ENCODE measurements at places on chromosomes 6 and 20.

DNA sequence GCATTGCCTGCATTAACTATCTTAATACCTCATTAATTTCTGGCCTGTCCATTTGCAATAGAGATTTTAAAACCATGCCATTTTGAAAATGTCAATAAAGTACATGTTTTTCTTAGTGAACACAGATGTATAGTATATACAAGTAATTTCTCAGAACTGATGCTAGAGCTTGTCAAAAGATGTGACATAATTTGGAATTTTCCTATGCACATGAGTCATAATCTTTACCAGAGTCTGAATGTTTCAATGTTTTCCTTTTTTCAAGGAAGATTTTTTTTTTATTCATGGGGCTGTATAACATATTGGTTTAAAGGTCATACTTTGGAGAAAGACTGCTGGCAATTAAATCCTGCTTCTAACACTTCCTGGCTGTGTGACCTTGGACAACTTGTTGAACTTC, 1347.5 kb upstream of the ADGRB3 start:
- DNase-seq, result no peak

DNA sequence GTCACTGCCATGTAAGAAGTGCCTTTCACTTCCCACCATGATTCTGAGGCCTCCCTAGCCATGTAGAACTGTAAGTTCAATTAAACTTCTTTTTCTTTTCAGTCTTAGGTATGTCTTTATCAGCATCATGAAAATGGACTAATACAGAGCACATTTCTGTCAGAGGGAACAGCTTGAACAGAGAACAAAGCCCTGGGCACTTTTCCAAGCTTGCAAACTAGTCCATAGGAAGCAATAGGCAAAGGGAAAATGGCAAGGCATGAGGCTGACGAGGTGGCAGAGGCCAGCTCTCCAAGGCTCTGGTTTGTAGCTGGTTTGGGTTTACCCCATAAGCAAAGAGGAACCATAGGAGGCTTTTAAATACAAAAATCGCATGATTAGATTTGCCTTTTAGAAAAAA, 185.1 kb upstream of the HDDC2 start:
- no peak for DNase-seq

DNA sequence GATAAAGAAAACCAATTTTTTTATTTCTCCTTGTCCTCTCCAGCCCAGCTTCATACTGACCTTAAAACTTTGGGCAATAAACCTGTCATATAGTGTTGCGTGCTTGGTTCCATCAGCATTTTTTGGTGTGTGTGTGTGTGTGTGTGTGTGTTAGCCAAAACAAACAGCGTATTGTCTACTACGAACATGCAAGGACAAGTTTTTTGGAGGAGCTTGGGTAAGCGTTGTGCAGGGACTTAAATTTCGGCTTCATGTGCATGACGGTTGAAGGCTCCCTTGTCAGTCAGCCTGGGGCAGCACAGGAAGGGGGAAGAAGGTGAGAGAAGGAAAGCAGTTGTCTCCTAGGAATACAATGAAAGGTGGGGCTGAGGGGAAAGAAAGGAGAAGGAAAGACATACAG, 62.0 kb upstream of the PAX1 start:
- no peak for DNase-seq

- DNase-seq, result no peak
These were observed 523 bp upstream of the COX7A2 start for GRCh38 chr6:75244063-75244584.

GRCh38 chr6:38218235-38218634, 398.7 kb downstream of the ZFAND3 start:
- no peak for DNase-seq

DNA sequence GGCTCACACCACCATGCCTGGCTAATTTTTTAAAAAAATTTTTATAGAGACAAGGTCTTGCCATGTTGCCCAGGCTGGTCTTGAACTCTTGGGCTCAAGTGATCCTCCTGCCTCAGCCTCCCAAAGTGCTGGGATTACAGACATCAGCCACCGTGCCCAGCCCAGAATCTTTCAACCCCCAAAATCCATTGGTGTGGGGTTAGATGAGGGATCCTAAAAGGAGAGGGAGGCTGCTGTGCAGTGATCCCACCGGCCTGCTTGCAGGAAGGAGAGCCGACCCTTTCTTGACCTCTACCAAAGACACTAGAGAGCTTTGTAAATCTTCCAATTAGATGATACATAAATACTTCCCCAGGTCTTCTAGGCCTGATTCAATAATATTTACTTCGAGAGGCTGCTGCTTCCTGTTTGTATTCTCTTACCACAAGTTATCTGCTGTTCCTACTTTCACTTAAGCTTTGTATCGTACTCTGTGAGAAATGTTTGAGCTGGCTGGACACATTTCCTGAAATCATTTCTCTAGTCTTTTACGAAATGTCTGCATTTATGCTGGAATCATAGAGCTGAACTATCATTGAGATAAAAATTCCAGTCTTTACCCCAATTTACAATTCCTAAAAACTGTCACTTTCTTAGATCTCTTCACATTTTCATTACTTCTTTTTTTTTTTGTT, 49.3 kb upstream of the IER3 start:
- peak; percentile 59 for DNase-seq

DNA sequence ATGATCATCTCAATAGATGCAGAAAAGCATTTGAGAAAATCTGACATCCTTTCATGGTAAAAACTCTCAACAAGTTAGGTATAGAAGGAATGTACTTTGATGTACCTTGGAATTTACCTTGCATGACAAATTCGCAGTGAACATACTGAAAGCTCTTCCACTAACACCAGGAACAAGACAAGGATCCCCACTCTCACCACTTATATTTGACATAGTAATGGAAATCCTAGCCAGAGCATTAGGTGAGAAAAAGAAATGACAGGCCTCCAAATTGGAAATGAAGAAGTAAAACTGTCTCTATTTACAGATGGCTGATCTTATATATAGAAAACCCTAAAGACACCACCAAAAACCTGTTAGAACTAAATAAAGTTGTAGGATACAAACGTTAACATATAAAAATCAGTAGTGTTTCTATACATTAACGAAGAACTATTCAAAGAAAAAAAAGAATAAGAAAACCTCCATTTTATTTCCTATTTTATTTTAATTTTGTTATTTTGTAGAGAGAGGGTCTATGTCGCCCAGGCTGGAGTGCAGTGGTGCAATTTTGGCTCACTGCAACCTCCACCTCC, 26.9 kb downstream of the PCNA start:
- no peak for DNase-seq

GRCh38 chr6:52718550-52718949, 44.7 kb downstream of the GSTA2 start:
- no peak for DNase-seq

GRCh38 chr6:9405369-9405768, 970.0 kb upstream of the SLC35B3 start:
- DNase-seq, result no peak

DNA sequence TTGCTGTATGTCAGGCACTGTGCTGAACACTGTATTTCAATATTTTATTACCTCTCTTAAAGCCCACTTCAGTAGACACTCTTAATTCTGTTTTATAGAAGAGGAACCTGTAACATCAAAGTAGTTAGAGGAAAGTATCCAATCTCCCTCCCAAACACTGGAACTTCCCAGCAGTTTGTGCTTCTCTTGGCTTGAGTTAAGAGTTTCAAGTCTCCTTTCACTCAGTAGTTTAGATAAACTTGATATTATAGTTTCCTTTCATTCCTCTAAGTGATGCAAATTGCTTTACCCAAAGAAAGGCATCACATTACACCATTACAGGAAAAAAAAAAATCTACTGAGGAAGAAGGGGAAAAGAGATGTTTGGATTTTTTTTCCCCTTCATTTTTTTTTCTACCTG, 164.3 kb downstream of the TSHZ2 start:
- DNase-seq, result no peak

- no peak for DNase-seq
These were observed 50.6 kb downstream of the GJA10 start for GRCh38 chr6:89944826-89945407.

GRCh38 chr6:91788501-91788900, 1201.6 kb upstream of the MAP3K7 start:
- no peak for DNase-seq

GRCh38 chr6:38022688-38023087, 203.2 kb downstream of the ZFAND3 start:
- no peak for DNase-seq

- no peak for DNase-seq
These were observed 65.2 kb downstream of the THBS2 start for GRCh38 chr6:169188475-169188874.

DNA sequence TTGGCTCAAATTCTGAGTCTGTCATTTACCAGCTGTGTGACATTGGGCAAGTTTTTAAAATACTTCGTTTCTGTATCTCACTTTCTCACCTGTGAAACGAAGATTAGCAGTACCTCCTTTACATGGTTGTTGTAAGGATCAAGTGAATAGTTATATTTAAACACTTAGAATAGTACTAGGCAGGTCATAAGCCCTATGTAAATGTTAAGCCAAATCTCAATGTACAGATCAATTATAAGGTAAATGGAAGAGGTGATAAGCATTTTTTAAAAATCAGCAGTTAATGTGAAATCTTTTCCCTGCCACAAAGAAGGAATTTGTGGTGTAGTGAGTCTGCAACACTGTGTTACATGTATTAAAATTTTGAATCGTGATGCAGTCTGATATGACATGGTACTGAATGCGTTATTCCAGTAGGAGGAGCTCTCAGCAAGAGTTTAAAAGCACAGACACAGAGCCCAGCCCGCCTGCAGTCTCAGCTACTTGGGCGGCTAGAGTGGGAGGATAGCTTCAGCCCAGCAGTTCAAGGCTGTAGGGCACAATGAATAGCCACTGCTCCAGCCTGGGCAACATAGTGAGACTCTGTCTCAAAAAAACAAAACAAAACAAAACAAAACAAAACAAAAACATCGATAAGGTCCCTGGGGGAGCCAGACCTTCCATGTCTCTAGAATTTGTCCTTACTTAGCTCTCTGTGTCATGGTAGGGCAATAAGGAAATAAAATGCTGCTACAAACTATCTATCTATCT, 46.0 kb downstream of the GTF2H5 start:
- DNase-seq, result peak; percentile 40
